ENCODE measurements at places on chromosomes 2 and 18. TPM values are rescaled to one million over a fixed set of nuclear protein-coding genes. Genes with fewer than 3 reads are reported as not detected.

GRCh38 chr2:66919286-66919685 lies 477.8 kb upstream of the ETAA1 start:
- no peak for DNase-seq

GRCh38 chr2:237876532-237876931 lies 17.1 kb downstream of the RAMP1 start:
- no peak for DNase-seq

GRCh38 chr2:9463698-9464034 lies 10.7 kb upstream of the IAH1 start:
- no peak for DNase-seq

DNA sequence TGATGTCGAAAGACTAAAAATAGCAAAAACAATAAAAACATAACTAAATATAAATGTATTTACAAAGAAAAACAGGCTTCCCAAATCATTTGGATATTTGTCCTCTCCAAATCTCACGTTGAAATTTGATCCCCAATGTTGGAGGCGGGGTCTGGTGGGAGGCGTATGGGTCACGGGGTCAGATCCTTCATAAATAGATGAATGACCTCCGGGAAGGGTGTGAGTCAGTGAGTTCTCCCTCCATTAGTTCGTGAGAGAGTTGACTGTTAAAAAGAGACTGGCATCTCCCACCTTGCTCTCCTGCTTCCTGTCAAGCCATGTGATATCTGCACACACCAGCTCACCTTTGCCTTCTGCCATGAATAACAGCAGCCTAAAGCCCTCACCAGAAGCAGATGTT lies 703.0 kb downstream of the TMEM182 start:
- no peak for DNase-seq

- DNase-seq = no peak
These were observed 39.5 kb downstream of the PSD4 start for GRCh38 chr2:113213061-113213930.

The UGGT1 gene
- 44.3 TPM for polyA plus RNA-seq

- no peak for DNase-seq
These were observed 8.8 kb downstream of the NAB1 start for GRCh38 chr2:190657474-190658255.

- no peak for DNase-seq
These were observed 9.0 kb upstream of the CIB4 start for GRCh38 chr2:26649992-26650712.

- no peak for DNase-seq
These were observed 132.7 kb upstream of the MYCN start for GRCh38 chr2:15807418-15808203.

- no peak for DNase-seq
These were observed 42.9 kb downstream of the COA5 start for GRCh38 chr2:98565286-98565860.

GRCh38 chr2:10350761-10351160 lies 48.1 kb downstream of the HPCAL1 start:
- DNase-seq = no peak

The APCDD1 gene
- polyA plus RNA-seq = 93.6 TPM

The CHRNG gene
- polyA plus RNA-seq = 2.2 TPM

The LCT gene
- not detected for polyA plus RNA-seq

The FLACC1 gene
- polyA plus RNA-seq = 1.9 TPM

DNA sequence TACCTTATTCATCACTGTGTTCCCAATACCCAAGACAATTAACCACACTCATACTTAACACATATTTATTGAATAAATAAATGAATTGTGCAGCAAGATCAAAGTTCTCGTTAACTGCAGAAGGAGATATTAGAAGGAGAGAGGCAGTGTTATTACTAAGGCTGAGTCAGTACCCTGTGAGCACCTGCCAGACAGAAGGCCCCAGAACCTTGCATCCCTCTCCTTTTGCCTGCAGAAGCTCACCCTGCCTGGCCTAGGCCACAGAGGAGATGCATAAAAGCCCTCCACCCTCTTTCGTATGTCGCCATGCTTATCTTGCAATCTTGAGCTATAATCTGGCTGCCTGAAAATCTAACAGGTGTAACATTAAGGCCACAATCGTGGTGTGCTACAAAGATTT lies 20.5 kb upstream of the RNF149 start:
- DNase-seq = no peak

The COLEC11 gene
- 1.4 TPM for polyA plus RNA-seq

The HOXD11 gene
- polyA plus RNA-seq = 70.5 TPM

- DNase-seq = no peak
These were observed 51.7 kb downstream of the SUMO1 start for GRCh38 chr2:202186641-202187202.

The NCKAP5 gene
- polyA plus RNA-seq = 8.1 TPM

GRCh38 chr18:31819106-31819924 lies 58.6 kb upstream of the SLC25A52 start:
- DNase-seq = peak; percentile 16

The CIB4 gene
- polyA plus RNA-seq = 0.72 TPM

The RFX8 gene
- 0.67 TPM for polyA plus RNA-seq

GRCh38 chr2:196403471-196403870 lies 232.1 kb upstream of the STK17B start:
- DNase-seq = no peak

DNA sequence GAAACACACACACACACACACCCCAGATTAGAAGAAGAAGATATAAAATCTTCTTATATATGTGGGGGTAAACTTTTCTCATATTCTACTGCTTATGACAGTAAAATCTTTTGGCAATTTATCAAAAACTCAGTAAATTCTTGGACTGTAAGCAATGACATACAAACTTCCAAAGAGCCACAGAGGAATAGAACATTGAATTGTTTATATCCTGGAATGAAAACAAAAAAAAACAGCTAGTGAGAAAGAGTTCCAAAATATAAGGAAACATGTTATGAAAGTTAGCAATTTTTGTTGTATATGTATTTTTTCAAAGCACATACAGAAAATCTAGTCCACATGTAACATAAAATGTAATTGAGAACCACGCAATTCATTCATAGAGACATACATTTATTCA lies 764.9 kb downstream of the DSC3 start:
- DNase-seq = no peak

- no peak for DNase-seq
These were observed 665.4 kb upstream of the HS6ST1 start for GRCh38 chr2:128984081-128984480.

DNA sequence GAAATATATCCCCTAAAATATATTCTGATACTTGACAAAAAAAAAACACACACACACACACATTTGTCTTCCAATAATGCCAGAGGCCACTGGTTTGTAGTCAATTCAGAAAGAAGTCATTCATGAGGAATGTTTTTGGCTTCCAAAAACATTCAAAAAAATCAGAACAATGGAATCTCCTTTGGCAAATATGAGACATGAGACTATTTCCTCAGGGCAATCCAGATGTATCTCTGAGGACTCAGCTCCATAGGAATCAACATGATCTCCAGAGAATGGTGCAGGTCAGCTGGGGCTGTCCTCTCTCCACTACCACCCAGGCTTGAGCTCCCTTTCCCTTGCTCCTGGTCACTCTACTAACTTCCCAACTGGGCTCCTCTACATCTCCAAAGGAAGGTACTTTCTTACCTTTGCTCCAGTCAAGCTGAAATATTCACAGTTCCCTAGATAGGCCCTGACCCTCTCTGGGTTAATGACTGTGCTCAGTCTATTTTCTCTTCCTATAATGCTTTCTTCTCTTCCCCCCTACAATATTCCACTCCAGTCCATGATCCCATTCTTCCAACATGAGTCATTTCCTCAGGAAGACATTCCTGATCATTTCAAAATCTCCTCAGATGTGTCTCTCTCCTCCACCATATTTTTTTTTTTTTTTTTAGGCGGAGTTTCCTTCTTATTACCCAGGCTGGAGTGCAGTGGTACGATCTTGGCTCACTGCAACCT lies 145.3 kb downstream of the C1D start:
- no peak for DNase-seq

The PARD6G gene
- polyA plus RNA-seq = 30.7 TPM

The EFEMP1 gene
- polyA plus RNA-seq = 115 TPM

The NUP35 gene
- 28.9 TPM for polyA plus RNA-seq

DNA sequence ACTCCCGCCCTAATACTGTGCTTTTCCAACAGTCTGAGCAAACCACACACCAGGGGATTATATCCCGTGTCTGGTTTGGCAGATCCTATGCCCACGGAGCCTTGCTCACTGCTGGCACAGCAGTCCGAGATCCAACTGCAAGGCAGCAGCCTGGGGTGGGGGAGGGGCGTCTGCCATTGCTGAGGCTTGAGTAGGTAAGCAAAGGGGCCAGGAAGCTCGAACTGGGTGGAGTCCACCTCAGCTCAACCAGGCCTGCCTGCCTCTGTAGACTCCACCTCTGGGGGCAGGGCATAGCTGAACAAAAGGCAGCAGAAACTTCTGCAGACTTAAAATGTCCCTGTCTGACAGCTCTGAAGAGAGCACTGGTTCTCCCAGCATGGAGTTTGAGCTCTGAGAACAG lies 44.2 kb downstream of the LNPK start:
- no peak for DNase-seq

GRCh38 chr18:77127769-77128671 lies 4.6 kb downstream of the MBP start:
- no peak for DNase-seq

GRCh38 chr2:11420671-11421070 lies 45.3 kb downstream of the E2F6 start:
- DNase-seq = no peak

DNA sequence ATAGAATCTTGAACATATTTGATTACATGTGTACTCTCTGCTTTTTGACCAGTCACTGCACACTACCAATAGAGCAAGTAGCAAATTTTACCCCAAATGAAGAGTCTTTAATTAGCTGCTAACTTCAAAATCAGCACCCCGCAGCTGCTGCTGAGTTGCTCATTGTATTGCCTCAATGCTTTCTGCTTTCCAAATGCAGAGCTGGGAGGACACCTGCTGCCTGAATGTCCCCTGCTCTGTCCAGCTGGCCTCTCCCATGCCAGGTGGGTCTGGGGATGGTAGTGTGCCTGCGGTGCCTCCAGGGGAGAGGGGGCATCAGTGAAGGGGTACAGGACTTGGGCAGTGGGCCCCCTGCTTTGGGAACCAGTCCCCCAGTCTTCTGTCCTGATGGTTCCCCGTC lies 184.8 kb downstream of the PRKCE start:
- DNase-seq = no peak

- no peak for DNase-seq
These were observed 40.9 kb downstream of the GORASP2 start for GRCh38 chr2:170969872-170970496.

Data from left renal pelvis (tissue), 4 donors.